ENCODE measurements at places on chromosomes 4 and X.

- no peak for DNase-seq
These were observed 1002.5 kb upstream of the INTU start for GRCh38 chr4:126630230-126630629.

GRCh38 chrX:152942077-152942442, 44.2 kb downstream of the ZNF185 start:
- DNase-seq: no peak

- DNase-seq: no peak
These were observed 40.8 kb upstream of the LEF1 start for GRCh38 chr4:108209489-108209888.

GRCh38 chr4:118279328-118279727, 73.5 kb downstream of the PRSS12 start:
- DNase-seq: no peak

- no peak for DNase-seq
These were observed 34.1 kb downstream of the SORCS2 start for GRCh38 chr4:7226439-7226838.

GRCh38 chrX:16807976-16808542, 21.8 kb downstream of the TXLNG start:
- no peak for DNase-seq

DNA sequence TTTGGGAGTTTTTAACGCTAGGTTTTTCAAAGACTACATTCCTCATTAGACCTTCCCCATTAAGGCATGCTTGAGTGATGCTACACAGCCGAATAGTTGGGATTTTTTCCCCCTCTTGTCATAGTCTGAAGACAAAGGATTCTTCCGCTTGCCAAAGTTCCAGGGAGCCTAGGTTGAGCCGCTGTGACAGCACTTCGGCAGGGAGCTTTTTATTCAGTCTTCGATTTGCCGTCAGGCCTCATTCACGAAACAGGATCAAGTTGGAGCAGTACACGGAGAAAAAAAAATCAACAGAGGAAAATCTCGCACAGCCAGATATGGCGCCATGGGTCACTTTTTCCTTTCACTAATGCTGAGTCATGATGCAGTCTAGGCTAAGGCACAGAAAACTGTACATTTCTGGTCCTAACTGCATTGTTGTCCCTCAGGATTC, 24.3 kb downstream of the SHROOM3 start:
- DNase-seq: no peak

DNA sequence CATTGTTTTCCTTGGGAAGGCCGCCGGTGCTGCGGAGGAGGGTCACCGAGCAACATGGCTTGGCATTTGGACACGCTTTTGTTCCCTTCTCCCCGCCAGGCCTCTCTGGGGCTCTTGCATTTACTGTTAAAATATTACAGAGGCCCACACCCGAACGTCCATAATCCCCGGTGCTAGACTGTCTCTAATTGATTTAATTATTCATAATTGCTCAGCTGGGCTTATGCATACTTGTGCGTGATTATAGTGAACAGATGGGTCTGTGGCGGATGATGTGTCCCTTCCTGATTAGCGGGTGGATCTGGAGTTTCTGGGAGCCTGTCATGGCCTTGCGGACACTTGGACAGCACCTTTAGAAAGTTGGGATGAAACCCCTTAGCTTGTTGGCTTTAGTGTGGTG, 100.2 kb upstream of the MSX1 start:
- DNase-seq: no peak

Data from SHP77 treated with DMSO at 0.1 percent for 48 hours (cell line).